ENCODE measurements at places on chromosomes 5 and 9. TPM values are rescaled to one million over a fixed set of nuclear protein-coding genes. Genes with fewer than 3 reads are reported as not detected.

The OBP2B gene
- not detected for total RNA-seq

The C5orf15 gene
- total RNA-seq = 84.6 TPM

The WDR38 gene
- not detected for total RNA-seq

The ERCC8 gene
- total RNA-seq = 12.6 TPM

The CHD1 gene
- total RNA-seq = 36.7 TPM

The PLCXD3 gene
- total RNA-seq = 1.7 TPM

The LPAR1 gene
- 95.9 TPM for total RNA-seq

The KCNN2 gene
- total RNA-seq = 0.17 TPM

The ISOC1 gene
- total RNA-seq = 11.6 TPM

The RASEF gene
- total RNA-seq = 0.07 TPM

The OTP gene
- not detected for total RNA-seq

The CDH10 gene
- 2.4 TPM for total RNA-seq

The SLC36A2 gene
- total RNA-seq = not detected

The F12 gene
- total RNA-seq = not detected

The ADAMTS13 gene
- 6.1 TPM for total RNA-seq

The PAX5 gene
- total RNA-seq = not detected

The COL15A1 gene
- total RNA-seq = 229 TPM

The TMOD1 gene
- total RNA-seq = 0.69 TPM

The HMGXB3 gene
- total RNA-seq = 50.7 TPM

The TPPP gene
- total RNA-seq = 0.43 TPM
